ENCODE measurements at places on chromosomes 3 and 15. TPM values are rescaled to one million over a fixed set of nuclear protein-coding genes. Genes with fewer than 3 reads are reported as not detected.

The SIDT1 gene
- not detected for total RNA-seq

DNA sequence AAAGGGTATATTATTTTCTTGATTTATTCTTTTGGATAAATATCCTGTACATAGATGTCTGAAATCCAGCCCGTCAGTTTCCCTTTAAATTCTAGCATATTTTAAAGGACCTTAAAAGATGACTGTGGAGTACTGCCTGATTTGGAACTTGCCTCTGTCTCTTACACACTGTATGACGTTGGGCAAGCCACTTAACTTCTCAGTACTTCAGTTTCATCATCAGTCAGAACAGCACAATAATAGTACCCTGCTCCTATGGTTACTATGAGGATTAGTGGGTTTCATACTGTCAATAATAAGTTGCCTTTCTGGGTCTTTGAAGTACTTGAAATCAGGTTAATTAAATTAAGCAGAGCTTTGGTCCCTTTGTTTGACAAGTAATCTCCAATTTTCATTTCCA lies 374.3 kb downstream of the TIGIT start:
- DNase-seq, result no peak

DNA sequence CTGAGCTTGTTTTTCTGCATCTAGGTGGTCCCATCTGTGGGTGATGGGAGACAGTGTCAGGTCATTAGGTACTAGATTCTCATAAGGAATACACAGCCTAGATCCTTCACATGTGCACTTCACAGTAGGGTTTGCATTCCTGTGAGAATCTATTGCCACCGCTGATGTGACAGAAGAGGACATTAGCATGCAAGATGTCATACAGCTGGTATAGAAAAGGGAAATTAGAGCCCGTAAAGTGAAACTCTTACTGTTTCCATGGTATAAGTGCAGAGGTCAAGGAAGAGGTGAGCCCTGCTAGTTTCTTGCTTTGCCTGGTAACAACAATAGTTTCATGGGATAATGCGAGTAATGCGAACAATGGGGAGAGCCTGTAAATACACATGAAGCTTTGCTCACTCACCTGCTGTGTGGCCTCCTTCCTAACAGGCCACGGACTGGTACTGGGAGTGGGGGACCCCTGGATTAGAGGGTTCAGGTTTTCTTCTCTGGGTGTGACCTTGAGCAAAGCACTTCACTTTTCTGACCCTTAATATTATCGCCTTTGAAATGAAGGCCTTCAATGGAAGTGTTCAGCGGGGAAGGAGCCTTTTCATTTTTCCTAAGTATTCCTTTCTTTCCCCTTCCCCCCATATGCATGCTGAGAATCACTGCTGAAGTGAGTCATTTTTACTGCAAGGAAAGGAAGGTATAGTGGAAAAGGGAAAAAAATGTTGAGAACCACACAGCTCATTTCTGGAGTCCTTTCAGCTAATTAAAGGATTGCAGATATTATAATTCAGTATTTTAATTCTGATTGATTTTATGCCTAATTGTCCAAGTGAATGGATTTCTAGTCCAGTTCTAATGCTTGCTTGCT lies 286.4 kb downstream of the UBE2E2 start:
- peak; percentile 19 for DNase-seq

The NDUFB5 gene
- 172 TPM for total RNA-seq

DNA sequence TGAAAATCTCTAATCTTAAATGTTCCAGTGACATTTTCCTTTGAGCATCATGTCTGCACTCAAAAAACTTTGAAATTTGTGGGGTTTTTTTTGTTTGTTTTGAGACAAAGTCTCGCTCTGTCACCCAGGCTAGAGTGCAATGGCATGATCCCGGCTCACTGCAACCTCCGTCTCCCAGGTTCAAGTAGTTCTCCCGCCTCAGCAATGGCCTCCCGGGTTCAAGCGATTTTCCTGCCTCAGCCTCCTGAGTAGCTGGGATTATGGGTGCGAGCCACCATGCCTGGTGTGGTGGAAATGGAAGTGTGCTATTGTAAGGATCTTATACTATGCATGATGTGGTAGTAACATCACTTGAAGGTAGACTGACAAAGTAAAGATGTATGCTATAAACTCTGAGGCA lies 42.5 kb downstream of the TKT start:
- DNase-seq, result no peak

DNA sequence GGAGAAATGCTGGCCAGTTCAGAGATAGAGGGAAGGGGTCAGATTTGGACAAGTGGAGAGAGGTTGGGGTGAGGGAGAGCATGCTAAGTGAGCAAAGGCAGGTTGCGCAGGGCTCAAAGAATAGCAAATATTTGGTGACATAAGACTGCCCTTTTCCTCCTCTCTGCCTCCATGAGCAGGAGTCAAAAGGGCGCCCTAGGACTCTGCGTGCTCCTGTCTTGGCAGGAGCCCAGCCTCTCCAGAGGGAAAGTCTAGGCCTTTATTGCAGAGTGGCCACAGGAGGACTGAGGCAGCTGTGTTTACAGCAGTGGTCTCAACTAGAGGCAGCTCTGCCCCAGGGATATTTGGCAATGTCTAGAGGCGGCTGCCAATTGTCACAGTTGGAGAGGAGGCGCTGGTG lies 165.6 kb downstream of the FAM43A start:
- no peak for DNase-seq

GRCh38 chr3:118531816-118532215 lies 502.8 kb downstream of the IGSF11 start:
- DNase-seq, result no peak

GRCh38 chr3:133136114-133137041 lies 98.2 kb downstream of the TMEM108 start:
- DNase-seq, result no peak

DNA sequence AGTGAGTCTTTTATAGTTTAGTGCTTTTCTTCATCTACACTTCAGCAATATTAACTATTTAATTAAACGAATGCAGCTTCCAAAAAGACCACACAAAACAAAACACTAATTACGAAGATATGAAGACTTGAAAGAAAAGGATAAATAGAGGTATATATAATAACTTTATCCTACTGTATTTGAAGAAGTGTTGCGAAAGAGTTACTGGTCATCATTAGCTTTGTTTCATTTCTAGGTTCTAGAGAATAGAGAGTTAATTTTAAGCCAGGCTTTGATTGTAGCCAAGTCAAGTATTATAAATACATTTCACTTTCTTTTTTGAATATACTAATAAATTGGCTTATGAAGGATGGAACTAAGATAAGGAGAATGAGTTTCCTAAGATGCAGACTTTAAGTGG lies 416.8 kb upstream of the GBE1 start:
- no peak for DNase-seq

DNA sequence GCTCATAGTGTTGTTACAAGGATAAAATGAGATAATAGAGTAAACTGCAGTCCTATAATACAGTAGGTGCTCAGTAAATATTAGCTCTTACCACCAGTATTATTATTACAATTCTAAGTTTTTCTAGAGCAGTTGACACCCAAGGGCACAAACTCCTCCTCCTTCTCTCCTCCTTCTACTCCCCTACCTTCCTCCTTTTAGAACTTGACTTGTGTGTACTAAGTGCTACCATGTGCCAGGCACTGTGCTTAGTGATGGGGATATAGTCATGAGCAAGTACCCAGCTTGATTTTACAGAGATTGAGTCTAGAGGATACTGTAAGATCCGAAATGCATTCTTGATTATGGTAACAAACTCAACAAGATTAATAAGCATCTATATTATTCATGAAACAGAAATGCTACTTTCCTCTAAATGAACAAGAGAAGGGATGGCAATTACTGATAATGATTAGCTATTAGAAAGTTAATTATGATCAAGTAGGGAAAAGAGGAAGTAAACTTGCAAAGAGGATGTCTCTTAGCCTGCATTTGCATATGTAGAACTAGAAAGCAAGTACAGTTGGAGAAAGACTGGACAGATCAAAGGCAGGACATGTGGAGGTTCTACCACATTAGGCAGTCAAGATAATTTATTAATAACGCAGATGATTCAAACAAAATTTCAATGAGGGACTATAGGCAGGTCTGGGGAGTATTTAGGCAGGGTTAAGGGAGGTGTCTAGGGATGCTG lies 72.3 kb downstream of the CLDN11 start:
- no peak for DNase-seq

GRCh38 chr3:115658032-115658336 lies 34.7 kb downstream of the GAP43 start:
- no peak for DNase-seq
